Right ventricle myocardium inferior (tissue), 1 donor: ENCODE measurements at places on chromosomes 6 and 20.

GRCh38 chr6:168315596-168315995, 4.0 kb downstream of the DACT2 start:
- no peak for DNase-seq

- no peak for DNase-seq
These were observed 1.4 kb downstream of the PHF20 start for GRCh38 chr20:35773154-35773751.

DNA sequence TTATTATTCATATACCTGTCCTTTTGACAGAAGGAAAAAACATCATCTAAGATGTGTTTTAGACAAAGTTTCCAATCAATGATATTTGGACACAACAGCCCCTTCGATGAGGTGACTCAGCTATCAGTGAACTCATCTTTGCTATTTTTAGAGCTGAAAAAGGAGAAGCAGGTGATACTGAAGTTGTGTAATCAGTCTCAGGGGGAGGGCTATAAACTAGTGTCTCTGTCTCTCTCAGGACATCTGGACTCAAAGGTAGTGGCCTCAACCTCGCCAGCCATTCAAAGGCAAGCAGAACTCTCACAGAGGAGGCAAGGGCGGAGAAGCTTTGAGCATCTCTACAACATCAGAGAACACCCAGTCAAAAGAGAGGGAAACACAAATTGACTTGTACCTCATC, 135.4 kb downstream of the BFSP1 start:
- DNase-seq: no peak

DNA sequence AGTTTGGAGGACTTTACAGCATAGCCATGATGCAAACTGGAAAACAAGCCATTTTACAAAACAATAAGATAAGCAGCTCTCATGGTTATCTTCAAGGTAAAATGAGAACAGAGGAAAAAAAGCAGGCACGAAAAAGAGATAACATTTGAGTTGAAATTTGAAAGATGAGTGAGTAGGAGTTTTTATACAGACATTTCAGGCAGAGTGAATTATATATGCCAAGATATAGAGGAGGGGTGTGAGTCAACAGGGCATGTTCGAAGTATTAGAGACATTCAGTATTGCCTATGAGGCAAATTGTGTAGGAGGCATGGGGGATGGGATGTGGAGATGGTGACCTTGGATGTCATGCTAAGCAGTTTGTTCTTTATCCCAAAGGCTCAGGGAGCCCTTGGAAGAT, 240.5 kb upstream of the MAN1A1 start:
- DNase-seq: no peak

- no peak for DNase-seq
These were observed 8.2 kb upstream of the RAE1 start for GRCh38 chr20:57342829-57343228.

DNA sequence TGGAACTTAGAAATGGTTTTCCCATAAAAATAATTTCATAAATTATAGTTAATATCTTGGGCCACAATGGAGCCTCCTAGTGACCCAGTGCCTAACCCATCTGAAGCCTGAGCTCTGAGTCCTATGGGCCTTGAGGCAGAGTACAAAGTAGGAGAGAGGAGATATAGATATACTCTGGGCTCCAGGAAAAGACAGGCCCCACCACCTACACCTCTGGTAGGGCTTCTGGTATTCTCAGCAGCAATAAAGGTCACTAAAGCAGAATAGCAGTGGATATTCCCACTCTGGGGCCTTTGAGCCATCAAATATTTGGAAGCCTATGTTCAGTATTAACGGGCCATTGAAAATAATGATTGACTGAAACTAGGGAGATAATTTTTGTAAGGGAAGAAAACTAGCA, 24.1 kb downstream of the CYP39A1 start:
- DNase-seq: no peak

GRCh38 chr20:36301359-36302119, 4.6 kb upstream of the DLGAP4 start:
- DNase-seq: no peak

GRCh38 chr6:47209632-47210031, 100.1 kb downstream of the TNFRSF21 start:
- DNase-seq: no peak

- DNase-seq: peak; percentile 81
These were observed 1.0 kb downstream of the CCN2 start for GRCh38 chr6:131949909-131950766.

GRCh38 chr6:169839898-169840631, 88.6 kb downstream of the ERMARD start:
- no peak for DNase-seq

DNA sequence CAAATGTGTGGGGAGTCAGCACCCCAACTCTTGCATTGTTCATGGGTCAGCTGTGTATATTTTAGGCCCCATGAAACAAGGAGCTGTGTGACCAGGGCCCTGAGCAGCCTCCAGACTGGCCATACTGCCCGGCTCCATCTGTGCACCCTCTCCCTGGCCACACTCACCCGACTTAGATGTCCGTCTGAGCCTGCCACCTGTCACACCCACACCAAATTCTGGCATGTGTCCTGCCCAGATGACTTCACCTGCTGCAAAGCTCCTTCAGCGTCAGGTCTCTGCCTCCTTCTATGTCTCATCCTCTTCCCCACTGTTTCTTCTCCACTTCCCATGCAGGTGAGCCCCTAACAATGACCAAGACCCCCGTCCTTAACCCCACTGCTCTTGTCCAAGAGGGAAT, 88.1 kb upstream of the THBS2 start:
- no peak for DNase-seq

GRCh38 chr6:34561227-34561530, 5.0 kb upstream of the SPDEF start:
- no peak for DNase-seq

DNA sequence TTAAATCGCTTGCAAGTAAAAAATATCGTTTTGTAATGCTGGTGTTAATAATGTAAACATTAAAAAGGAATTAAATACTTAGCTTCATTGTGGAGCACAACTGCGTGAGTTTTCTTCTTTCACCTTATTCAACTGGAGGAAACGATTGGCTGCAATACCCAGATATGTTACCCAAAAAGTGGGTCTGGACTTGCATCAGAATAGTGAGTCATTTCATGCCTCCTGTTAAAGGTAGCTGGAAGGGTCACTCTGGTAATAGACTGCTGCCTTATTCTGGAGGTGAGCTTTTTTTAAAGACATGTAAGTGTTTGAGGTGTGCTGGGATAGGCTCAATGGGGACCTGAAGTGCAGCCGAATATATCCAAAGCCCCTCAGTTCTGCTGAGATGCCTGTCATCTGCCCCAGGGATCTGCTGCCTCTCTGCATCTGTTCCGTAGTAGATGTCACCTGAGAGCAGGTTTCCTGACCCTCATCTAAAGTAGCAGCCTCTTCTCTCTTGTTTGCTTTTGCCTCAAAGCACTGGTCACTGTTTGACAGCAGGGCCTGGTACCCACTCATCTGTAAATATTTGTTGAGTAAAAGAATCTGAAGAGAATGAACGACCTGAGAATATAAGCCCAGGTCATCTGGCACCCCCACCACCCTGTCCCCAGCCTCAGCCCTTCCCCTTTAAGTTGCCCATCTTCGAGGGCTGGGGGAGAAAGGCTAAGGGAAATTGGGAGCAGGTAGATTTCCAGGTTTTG, 5.6 kb upstream of the UQCC2 start:
- DNase-seq: no peak
